ENCODE measurements at places on chromosomes 4 and X.

- no peak for DNase-seq
Measured at GRCh38 chr4:107837776-107838618, 13.3 kb downstream of the SGMS2 start.

GRCh38 chr4:85769009-85769408 lies 294.1 kb downstream of the ARHGAP24 start:
- DNase-seq: no peak

DNA sequence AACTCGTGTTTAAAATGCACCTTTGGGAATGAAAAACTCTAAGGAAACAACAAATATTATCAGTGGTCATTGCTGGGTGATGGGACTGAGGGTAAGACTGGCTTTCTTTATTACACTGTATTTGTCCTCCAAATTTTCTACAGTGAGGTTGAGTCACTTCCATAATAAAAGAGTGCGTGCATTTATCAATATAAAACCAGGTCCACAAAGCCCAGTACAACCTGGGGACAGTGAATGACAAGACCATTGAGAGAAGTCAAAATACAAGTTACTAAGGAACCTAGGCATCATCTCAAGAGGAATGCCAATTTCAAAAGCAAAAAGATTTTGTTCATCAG lies 76.4 kb downstream of the MAGED4 start:
- no peak for DNase-seq

GRCh38 chrX:101287402-101287801 lies 3.7 kb downstream of the TAF7L start:
- DNase-seq: no peak

DNA sequence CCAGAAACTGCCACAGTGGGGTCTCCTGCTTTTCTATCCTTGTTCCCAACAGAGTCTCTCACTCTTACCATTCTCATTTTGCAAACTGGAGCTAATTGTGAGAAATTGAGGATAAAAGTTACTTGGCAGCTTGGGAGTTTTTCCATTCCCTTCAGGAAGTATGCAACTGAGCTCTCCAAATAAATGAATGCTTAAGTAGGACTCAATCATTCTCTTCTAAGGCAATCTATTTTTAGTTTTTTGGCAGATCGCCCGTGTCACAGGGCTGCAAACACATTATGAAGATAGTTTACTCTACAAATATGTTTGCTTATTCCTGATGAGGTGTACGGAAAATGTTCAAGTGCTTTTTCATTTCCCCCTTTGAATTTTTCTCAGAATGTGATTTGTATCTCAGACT lies 5.3 kb downstream of the ASB11 start:
- DNase-seq: no peak

GRCh38 chrX:1481636-1482529 lies 29.2 kb upstream of the ASMTL start:
- no peak for DNase-seq

GRCh38 chr4:124694946-124695598 lies 17.5 kb downstream of the ANKRD50 start:
- no peak for DNase-seq

DNA sequence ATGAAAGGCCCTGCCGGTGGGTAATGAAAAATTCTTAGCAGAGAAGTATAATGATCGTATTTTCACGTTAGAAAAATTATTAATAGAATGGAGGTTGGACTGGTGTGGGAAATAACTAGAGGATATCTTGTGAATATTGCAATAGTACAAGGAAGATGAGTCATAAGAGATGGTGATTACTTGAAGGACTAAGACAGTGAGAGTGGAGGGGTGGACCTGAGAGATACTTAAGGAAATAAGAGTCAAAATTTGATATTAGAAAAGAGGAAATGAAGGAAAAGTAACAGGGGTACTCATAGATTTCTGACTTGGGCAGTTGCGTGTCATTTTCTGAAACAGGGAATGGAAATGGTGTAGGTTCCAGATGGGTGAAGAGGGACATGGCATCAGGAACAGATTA lies 1.7 kb upstream of the USP53 start:
- no peak for DNase-seq

DNA sequence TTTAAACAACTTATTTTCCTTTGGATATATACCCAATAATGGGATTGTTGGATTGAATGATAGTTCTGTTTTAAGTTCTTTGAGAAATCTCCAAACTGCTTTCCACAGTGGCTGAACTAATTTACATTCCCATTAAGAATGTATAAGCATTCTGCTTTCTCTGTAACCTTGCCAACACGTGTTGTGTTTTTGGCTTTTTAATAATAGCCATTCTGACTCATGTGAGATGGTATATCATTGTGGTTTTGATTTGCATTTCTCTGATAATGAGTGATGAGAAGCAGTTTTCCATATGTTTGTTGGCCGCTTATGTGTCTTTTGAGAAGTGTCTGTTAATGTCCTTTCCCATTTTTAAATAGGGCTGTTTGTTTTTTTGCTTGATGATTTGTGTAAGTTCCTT lies 155.6 kb upstream of the PITX2 start:
- DNase-seq: no peak

- DNase-seq: no peak
Measured at GRCh38 chr4:127463883-127464282, 168.9 kb upstream of the INTU start.

GRCh38 chr4:154454710-154455109 lies 36.9 kb downstream of the DCHS2 start:
- no peak for DNase-seq

- DNase-seq: peak; percentile 24
Measured at GRCh38 chr4:167265231-167265630, 30.9 kb upstream of the SPOCK3 start.

- DNase-seq: no peak
Measured at GRCh38 chr4:80006935-80007744, 65.9 kb downstream of the ANTXR2 start.

- no peak for DNase-seq
Measured at GRCh38 chr4:127450276-127450675, 182.5 kb upstream of the INTU start.
